SHP77 treated with DMSO at 0.1 percent for 48 hours (cell line): ENCODE measurements at places on chromosomes 4 and X.

DNA sequence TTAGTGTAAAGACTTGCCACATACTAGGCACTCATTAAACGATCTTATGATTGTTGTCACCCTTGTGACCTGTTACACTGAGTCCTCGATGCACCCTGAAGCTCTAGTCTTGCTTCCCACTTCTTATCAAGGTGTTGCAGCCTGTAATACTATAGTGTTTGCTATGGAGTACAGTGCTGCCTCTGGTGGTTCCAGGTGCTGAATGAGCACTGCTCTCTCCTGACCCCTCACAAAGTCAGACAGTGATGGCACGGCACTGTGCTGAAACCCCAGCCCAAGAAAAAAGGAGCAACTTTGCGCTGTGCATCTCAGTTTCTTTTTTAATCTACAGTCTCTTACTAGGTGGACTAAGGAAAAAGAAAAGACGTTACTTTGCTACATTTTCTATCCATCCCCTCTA is 106.3 kb downstream of the GC start:
- DNase-seq = no peak

GRCh38 chr4:86981789-86982188 is 47.0 kb downstream of the AFF1 start:
- no peak for DNase-seq

- DNase-seq = peak; percentile 59
Measured at GRCh38 chrX:39813631-39814277, 284.0 kb downstream of the BCOR start.

- DNase-seq = no peak
Measured at GRCh38 chr4:8403173-8403753, 37.3 kb downstream of the ACOX3 start.

GRCh38 chr4:121655320-121656268 is 41.2 kb downstream of the ANXA5 start:
- no peak for DNase-seq

DNA sequence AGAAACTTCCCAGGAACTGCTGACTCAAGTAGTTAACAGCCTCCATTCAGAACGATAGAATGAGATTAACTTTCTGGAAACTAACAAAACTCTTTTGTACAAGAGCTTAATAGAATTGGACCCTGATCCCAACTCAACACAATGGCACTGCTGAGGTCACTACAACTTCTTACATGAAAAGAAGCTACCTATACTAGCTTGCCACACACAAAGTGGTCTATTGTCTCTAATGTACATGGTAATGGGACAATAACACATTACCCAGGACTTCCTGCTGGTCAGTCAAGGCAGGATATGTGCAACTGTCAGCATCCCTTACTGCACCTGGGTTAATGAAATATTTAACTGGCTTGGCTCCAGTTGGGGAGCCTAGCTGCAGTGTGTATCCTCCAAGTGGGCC is 56.2 kb downstream of the BRCC3 start:
- no peak for DNase-seq

DNA sequence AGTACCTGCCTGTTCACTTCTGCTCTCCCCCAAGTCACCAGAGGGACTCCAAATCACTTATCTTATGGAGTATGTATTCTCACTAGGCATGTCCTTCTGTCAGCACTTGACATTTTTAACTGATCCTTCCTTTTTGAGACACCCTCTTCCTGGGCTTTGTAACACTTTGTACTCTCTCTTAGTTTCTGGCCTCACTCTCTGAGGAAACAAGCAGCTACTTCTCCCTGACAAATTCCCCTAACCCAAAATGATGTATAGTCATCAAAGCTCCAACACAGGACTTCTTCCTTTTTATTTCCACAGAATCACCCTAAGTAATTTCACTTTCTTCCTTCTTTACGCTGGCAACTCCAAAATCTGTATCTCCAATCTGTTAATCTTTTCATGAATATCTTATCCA is 101.8 kb downstream of the ARAP2 start:
- no peak for DNase-seq

GRCh38 chrX:68286980-68287379 is 146.3 kb downstream of the OPHN1 start:
- DNase-seq = no peak

DNA sequence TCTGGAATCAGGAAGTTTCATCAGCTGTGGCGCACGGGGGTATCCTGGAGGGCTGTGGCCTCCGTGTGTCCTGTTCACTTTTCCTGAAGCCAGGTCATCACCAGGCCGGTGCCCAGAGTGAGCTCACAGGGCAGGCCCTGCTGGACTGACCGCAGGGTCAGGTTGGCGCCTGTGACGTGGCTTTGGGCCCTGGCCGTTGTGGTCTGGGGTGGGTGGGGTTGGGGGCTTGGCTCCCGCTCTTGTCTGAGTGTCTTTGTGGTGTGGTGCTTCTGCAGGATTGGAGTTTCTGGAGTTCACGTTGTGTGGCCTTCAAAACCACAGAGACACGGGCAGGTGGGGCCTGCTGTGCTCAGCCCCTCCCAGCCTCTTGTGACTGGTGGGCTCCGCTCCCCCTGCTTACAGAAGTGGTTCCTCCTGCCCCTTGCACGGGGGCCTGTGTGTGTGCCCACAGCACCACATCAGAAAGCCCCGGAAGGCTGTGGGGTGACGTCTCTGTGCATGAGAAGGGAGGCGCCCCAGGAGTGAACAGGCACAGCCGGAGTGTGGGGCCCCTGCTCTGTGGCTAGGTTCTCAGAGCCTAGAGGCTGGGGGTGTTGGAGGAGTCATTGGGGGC is 9.5 kb downstream of the RGS12 start:
- DNase-seq = no peak

GRCh38 chr4:119039160-119039559 is 96.5 kb upstream of the MYOZ2 start:
- DNase-seq = no peak

DNA sequence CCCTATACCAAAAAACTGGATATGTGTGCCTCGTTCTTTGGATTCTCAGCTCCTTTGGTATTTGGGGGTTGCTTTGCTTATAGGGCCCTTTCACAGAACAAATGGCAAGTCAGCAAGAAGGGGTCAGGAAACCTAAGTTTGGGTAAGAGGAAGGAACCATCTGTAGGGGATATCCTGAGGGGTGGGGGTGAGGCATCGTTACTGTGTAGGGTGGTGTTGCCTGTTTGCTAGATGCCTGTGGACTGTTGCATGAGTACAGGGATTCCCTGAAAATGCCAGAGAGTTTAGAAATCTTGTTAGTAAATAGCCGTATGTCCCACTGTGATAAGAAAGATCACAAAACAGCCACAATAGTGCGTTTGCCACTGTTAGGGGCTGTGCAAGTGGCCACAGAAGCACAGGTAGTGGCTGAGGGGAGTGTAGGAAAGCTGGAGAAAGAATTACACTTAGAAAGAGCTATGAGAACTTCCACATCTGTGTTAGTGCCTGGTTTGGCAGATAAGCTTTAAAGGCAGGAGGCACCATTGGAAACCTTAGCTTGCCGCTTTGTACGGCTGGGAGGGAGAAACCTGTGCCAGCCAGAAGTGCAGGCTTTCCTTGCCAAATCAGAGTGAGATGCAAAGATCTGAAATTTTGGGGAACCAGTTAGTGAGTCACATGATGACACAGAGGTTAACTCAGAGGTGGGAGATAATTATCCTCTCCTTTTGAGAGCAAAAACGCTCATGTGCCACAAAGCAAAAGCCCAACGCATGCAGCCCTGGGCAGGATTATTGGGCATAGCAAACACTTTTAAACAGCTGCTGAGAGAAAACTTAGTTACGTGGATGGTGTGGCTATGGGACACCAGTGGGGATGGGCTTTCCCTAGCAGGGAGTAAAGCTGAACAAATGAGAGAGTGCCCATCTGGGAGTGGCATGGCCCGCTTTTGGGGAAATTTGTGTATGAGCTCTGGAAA is 343.7 kb downstream of the ARAP2 start:
- DNase-seq = no peak

- no peak for DNase-seq
Measured at GRCh38 chr4:126012691-126013290, 698.0 kb downstream of the FAT4 start.

- DNase-seq = no peak
Measured at GRCh38 chr4:185359767-185360446, 35.8 kb downstream of the LRP2BP start.
